T-helper 1 cell (primary cell): ENCODE measurements at places on chromosomes 1 and 21.

GRCh38 chr1:41754540-41754939 is 164.2 kb downstream of the HIVEP3 start:
- peak; percentile 26 for DNase-seq

GRCh38 chr21:46040707-46041106 is 57.2 kb upstream of the COL6A2 start:
- DNase-seq: no peak

- no peak for DNase-seq
Observed at GRCh38 chr1:243230914-243231313, 24.2 kb downstream of the CEP170 start.

GRCh38 chr1:111483876-111484275 is 10.1 kb downstream of the C1orf162 start:
- DNase-seq: no peak

DNA sequence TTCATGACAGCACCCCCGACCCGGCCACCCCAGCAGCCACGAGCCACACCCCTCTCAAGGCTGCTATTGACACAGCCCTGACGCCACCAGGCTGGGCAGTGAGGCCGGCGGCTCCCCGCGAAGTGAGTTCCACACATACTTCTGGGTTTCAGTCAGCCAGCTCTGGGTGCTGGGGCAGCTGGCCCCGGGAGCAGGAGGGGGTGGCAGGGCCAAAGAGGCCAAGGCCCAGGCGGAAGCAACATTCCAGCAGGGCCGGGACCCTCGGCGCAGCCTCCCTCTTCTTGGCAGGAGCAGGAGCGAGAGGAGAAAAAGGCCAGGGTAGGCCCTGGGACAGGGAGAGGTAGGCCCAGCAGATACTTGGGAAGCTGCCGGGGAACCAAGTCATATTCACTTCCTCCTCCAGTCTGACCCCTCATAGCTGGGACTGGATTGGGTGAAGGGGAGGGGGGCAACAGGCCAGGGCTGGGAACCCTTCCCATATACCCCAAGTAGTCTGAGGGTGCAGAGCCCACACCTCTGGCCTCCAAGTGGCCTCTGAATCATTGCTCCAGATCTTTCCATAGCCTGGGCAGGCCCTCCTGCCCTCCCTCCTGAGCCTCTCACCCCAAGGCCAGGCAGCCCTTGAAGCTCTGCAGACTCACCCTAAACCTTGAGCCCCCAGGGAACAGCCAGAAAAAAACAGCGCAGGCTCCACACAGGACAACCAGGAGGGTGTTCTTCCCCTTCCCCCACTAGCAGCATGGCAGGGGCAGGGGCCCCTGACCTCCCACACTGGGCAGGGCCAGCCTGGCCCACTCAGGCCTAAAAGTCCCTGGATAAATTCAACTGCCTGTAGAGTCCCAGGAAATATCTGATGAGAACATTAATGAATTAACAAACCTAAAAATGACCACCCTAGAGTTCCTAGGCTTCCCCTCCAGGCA is 5.7 kb downstream of the HSPG2 start:
- DNase-seq: no peak

DNA sequence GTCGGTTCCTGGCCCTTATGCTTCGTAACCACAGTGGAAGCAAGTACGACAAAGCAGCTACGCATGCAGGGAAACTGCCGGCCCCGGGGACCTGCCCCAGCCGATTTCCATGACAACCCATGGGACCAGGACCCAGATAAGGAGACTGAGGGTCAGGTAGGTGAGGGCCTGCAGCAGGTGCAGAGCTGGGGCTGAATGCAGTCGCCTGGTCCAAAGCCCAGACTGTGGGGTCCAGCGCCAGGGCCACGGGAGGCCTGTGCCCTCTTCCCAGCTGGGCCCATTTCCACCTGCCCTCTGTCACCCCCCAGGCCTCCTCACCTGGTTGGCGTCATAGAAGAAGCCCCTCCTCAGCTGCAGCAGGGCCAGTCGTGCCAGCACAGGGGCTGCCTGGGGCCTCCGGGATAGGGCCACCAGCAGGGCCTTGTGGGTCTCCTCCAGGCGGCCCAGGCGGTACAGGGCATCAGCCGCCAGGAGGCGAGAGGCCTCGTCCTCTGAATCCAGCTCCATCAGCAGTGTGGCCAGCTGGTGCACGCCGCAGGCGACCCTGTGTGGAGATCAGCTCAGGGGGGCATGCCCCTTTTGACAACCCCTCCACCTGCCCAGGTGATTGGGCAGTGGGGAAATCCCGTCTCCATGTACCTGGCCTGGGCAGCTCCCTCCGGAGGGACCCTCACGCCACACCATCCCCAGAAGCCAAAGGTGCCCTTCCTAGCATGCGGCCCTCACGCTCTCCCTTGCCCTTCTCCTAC is 14.2 kb downstream of the TTC34 start:
- DNase-seq: no peak

DNA sequence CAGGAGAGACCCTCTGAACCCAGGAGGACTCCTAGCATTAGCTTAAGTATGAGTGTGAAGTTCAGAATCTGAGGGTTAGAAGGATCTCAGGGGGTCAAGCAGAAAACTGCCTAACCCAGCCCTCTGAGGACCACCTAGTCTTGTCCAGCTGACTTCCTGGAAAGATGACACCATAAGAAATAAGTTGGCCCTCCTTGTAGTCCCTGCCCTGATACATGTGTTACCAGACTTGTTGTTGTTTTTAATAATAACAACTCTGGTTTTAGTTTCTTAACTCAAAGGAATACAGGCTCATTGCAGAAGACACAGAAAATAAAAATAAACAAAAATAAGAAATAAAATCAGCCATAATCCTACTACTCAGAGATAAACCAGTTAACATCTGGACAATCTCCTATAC is 21.8 kb upstream of the SARS1 start:
- DNase-seq: no peak

DNA sequence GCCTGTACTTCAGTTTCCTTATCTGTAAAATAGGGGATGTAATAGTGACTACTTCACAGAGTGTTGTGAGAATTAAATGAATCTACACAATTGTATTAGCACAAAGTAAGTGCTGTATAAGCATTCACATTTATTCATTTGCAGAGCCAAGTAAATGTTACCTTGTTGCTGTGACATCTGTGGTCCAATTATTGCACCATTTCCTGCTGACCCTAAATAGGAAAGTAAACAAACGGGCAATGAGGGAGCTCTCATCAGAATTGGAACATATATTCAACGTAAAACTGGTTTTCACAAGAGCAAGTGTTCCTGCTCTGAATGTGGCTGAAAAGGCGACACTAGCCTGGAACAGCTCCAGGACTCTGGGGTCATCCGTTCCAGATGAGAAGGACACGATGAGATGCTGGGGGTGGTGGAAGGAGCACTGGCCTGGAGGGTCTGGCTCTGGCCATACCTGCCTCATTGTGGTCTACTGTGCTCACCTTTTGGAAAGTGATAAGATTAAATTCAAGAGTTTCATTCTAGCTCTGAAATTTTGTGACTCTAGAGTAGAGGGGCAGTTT is 34.5 kb downstream of the PROX1 start:
- no peak for DNase-seq

- no peak for DNase-seq
Observed at GRCh38 chr1:150429805-150430204, 57.4 kb upstream of the TARS2 start.

DNA sequence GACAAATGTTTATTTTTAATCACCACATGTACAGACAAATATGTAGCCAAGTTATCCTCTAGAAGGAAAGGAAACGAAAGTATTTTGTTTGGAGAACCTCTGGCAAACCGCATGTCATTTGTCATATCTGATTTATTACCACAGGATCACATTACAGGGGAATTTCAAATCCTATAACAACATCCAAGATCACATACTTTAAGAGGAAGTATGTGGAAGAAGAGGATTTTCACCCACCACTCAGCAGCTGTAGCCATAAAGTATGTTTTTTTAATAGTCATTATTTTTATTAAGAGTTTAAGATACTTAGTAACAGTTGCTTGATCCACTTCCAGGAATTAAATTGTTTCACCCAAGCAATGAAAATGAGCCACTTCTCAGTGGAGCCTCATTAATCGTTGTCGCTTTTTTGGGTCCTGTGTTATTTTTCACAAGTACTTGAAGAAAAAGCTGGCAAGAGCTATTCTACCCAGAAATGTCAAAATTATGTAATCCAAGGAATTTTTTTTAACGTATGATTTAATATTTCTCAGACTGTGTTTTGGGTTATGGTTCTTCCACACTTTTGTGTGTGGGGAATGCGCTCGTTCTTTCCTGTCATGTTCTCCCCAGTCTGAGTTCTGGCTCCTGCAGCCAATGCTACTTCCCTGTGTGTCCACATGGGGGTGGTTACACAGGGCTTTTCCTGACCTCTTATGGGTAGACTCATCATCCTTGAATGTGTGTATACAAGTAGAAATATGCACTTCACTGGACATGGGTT is 6.9 kb downstream of the SERTAD4 start:
- DNase-seq: no peak

DNA sequence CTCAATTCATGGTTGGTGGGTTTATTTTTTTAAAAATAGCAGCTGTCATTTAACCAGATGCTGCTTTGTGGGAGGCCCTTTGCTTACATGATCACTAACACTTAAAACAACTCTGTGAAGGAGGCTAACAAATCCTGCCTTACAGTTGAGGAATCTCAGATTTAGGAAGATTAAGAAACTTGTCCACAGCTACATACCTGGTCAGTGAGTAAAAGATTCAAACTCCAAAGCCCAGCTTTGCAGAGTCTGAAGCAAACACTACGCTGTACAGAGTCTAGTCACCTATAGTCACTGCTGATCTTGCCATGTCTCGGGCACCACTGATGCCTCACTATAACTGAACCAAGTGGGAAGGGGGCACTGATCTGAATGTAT is 535.4 kb downstream of the SMYD3 start:
- no peak for DNase-seq

GRCh38 chr21:44996983-44997936 is 57.4 kb downstream of the SLX9 start:
- DNase-seq: no peak

DNA sequence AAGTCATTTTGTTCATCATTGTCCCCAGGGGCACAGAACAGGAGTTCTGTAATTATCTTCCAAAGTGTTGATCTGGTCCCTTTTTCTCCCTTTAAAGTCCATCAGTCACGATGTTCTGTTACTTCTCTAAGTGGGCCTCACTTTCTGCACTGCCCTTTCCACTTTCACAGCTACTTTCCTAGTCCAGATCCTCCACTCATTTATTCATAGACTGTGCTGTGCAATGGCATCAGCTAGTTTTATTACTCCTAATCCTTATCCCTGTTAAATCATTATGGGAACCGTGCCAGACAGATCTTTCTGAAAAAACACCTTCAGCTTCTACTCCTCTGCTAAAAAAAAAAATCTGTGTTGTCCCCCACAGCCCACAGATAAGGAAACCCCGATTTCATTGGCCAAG is 64.0 kb upstream of the BCL10 start:
- DNase-seq: no peak

- DNase-seq: no peak
Observed at GRCh38 chr1:209546390-209547085, 37.0 kb upstream of the CAMK1G start.

DNA sequence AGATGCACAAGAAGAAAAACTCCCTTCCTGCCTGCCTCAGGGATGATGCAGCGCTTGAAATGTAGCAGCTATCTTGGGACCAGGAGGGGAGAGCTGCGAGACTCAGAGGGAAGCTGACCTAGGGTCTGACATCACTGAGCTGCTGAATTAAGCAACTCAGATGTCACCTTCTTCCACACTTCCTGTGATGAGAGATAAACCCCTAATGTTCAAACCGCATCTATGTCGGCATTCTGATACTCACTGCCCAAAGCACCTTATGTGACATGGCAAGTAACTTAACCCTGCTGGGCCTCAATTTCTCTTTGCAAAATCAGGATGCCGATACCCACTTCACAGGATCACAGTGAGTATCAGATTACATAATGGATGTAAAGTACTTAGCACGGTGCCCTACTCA is 9.1 kb upstream of the AK2 start:
- no peak for DNase-seq

- no peak for DNase-seq
Observed at GRCh38 chr1:92442351-92442750, 44.4 kb downstream of the GFI1 start.

GRCh38 chr1:210301615-210302000 is 27.1 kb upstream of the HHAT start:
- DNase-seq: no peak

GRCh38 chr21:44907966-44908895 is 12.5 kb downstream of the ITGB2 start:
- DNase-seq: no peak

GRCh38 chr1:113103048-113103447 is 30.1 kb downstream of the LRIG2 start:
- DNase-seq: no peak

DNA sequence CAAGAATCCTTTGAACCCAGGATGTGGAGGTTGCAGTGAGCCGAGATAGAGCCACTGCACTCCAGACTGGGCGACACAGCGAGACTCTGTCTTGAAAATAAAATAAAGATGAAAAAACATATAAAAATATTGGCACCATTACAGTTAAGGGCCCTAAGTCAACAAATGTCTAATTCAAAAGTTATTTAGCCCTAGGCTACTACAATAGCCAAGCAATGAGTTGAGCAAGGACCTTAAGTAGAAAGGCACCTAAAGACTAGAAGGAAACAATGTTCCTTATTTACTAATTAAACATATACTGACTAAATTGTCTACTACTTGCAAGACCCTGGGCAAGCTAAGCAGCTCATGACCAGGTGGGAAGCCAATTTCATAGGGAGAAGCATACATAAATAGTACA is 4.1 kb downstream of the PIK3R3 start:
- no peak for DNase-seq

DNA sequence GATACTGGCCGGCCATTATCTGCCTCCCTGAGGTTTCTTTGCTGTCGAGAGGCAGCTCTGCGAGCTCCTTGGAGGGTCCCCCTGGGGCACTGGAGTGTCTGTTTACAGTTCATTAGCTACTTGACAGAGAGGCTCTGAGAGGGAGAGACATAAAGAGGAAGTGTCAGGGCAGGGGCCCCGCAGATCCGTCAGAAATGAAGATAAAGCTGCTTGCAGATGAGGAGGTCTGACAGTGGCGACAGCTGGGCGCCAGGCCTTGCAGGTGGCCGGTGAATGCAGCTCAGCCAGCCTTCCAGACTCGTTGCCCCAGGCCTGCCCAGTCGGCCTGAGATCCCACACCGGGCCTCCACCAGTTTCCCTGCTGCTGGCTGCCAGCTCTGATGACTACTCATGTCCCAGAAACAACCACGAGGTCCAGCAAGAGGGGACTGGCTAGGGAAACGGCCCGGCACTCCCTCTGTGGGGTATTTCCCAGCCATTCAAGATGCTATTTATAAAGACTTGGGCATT is 84.7 kb downstream of the DISP3 start:
- DNase-seq: no peak

DNA sequence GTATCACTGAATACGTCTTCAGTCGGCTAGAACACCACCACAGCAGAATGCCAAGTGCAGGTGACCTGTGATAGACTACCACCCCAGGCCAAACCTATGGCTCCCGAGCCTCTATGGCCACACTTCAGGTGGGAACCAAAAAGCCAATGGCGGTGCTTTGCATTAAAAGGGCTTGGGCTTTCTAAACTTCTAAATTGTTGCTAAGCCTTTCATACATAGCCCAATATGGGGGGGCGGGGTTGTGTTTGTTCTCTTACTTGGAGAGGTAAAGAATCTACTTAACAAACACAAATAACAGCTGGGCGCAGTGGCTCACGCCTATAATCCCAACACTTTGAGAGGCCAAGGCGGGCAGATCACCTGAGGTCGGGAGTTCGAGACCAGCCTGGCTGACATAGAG is 19.7 kb downstream of the USP48 start:
- no peak for DNase-seq

GRCh38 chr21:26140164-26140579 is 30.4 kb downstream of the APP start:
- DNase-seq: no peak

GRCh38 chr1:158564608-158565007 is 5.8 kb downstream of the OR6P1 start:
- no peak for DNase-seq
